ENCODE measurements at places on chromosomes 2 and 18.
A peak's percentile ranks its signal among the peaks of the same experiment; 100 is the strongest.

GRCh38 chr2:60297296-60298005 lies 256.0 kb downstream of the BCL11A start:
- DNase-seq = no peak

GRCh38 chr18:31373641-31374040 lies 2.9 kb upstream of the DSG4 start:
- peak; percentile 7 for DNase-seq

GRCh38 chr2:235611756-235612155 lies 117.9 kb downstream of the AGAP1 start:
- DNase-seq = no peak

DNA sequence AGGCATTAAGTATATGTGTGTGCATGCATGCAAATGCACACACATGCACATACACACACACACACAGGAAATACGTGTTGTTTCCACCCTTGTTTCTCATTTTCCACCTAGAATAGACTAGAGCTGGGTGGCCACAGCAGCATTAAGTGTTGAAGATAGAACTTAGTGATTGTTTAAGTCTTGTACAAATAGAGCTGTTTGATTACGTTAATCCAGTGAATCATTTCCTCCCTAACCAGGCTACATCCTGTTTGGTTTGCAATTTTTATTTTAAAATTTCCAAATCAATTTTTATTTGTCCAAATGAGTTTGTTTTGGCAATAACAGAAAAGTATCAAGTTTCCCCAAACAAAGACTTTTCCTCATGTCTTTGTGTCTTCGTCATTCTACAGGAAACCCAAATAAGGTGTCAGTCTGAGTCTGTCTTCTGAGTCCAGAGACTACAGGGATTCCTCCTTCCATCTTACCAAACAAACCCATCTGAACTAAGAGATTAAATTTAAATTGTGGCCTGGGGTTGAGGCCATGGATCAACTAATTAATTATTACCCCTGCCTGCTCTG lies 74.6 kb upstream of the GALNT5 start:
- DNase-seq = peak; percentile 70

- DNase-seq = no peak
These were observed 316.2 kb downstream of the GBX2 start for GRCh38 chr2:235851828-235852525.

DNA sequence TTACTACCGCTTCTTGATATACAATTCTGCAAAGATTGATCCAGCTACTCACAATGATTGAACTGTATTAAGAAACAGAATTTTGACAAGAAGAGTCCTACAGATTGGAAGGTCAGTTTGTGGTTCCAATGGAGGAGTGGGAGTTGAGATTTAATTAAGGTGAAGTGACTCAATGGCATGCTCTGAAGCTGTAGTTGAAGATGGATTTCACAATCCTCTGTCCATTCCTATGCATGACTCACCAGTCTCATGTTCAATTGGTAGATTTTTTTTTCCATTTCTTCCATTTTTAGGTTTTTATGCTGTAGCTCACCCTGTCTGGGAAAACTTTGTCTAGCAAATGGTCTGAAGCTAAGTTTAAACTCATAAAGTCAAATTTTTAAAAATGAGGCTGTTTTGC lies 83.3 kb downstream of the DPP4 start:
- no peak for DNase-seq

- no peak for DNase-seq
These were observed 45.9 kb upstream of the ASB1 start for GRCh38 chr2:238380785-238381184.

Measured in SHP77 treated with DMSO at 0.1 percent for 48 hours (cell line).